Activated CD8-positive, alpha-beta memory T cell treated with anti-CD3 and anti-CD28 coated beads for 1 hour (primary cell): ENCODE measurements at places on chromosomes 1 and 21.
A peak's percentile ranks its signal among the peaks of the same experiment; 100 is the strongest.

DNA sequence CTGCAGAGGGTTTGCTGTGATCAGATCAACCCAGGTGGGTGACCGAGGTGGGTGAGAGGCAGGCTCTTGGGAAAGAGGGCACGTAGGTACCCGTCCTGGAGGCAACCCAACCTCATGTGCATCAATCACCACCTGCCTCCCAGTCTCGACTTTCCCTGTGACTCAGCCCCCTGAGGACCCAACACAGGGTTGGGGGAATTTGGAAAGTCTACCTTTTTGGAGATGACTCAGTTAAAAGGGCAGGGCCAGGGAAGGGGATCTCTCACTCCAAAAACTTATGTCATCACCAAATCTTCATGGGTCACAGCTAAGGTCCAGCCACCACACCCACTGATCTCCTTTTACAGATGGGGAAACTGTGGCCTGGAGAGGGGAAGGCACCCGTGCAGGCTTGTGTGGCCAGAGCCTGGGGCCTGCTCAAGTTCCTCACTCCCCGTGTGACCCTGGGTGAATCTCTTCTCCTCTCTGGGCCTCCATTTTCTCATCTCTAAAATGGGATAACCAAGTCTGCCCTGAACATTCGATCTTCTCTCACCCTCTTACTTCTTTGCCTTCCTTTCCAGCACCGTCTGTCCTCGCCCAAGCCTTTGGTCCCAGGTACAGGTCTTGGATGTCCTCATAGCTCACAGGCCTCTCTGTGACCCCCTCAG lies 34.6 kb upstream of the WNT4 start:
- no peak for DNase-seq

- DNase-seq: no peak
Observed at GRCh38 chr1:23915466-23915865, 2.3 kb upstream of the CNR2 start.

DNA sequence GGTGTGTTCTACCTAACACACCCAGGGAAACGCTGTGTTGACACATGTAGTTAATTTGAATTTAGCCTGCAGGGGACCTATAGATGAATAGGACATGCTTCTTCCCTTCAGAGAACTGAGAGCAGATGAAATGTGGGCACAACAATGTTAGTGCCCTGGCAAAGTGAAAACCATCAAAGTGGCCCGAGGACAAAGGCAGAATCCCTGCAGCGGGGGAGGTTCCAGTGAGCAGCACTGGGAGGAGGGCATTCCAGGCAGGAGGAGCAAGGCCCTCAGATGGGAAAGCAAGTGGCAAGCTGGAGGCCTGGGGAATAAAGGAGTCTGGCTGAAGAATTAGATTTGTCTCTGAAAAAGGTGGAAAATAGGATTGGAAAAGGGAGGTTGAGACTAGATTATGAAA lies 37.2 kb downstream of the C1orf94 start:
- DNase-seq: no peak

GRCh38 chr1:212477680-212478466 lies 45.2 kb downstream of the NENF start:
- DNase-seq: no peak

DNA sequence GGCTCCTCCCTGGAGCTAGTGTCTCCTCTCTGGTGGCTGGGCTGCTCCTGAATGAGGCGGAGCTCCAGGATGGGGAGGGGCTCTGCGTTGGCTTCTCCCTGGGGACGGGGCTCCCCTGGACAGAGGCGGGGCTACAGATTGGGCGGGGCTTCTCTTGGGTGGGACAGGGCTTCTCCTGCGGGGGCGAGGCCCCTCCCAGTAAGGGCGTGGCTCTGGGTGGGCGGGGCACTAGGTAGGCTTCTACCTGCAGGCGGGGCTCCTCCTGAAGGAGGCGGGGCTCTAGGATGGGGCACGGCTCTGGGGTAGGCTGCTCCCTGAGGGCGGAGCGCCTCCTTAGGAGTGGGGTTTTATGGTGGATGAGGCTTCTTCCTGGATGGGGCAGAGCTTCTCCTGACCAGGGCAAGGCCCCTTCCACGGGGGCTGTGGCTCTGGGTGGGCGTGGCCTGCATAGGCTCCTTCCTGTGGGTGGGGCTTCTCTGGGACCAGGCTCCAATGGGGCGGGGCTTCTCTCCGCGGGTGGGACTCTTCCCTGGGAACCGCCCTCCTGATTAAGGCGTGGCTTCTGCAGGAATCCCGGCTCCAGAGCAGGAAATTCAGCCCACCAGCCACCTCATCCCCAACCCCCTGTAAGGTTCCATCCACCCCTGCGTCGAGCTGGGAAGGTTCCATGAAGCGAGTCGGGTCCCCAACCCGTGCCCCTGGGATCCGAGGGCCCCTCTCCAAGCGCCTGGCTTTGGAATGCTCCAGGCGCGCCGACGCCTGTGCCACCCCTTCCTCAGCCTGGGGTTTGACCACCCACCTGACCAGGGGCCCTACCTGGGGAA lies 22.7 kb upstream of the ARF1 start:
- DNase-seq: peak; percentile 36

- no peak for DNase-seq
Observed at GRCh38 chr1:150976401-150976821, 1.8 kb upstream of the CERS2 start.

GRCh38 chr1:32400876-32401631 lies 6.8 kb upstream of the BSDC1 start:
- peak; percentile 8 for DNase-seq

- no peak for DNase-seq
Observed at GRCh38 chr21:43355266-43355924, 71.5 kb downstream of the SIK1 start.

DNA sequence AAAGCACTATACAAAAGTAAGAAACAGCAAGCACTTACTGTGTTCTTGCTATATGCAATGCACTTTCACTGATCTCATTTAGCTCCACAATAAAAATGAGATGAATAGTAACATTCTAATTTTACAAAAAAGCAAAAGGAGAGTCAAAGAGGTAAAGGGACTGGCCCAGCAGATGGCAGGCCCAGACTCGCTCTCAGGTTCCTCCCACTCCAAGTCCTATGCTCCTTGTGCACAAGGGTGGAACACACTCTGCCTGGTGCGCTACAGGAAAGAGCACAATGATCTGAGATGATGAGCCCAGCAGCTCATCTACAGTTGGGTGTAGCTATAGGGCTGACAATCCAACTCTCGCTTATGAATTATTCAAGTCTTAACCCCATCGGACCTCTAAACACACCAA lies 94.1 kb upstream of the LYST start:
- DNase-seq: no peak

GRCh38 chr21:45478115-45478801 lies 64.0 kb downstream of the SLC19A1 start:
- DNase-seq: peak; percentile 62

GRCh38 chr1:233972951-233973635 lies 68.6 kb downstream of the SLC35F3 start:
- no peak for DNase-seq

GRCh38 chr1:170599033-170599432 lies 64.9 kb upstream of the PRRX1 start:
- DNase-seq: no peak

- DNase-seq: no peak
Observed at GRCh38 chr1:184919892-184920291, 54.4 kb downstream of the NIBAN1 start.

DNA sequence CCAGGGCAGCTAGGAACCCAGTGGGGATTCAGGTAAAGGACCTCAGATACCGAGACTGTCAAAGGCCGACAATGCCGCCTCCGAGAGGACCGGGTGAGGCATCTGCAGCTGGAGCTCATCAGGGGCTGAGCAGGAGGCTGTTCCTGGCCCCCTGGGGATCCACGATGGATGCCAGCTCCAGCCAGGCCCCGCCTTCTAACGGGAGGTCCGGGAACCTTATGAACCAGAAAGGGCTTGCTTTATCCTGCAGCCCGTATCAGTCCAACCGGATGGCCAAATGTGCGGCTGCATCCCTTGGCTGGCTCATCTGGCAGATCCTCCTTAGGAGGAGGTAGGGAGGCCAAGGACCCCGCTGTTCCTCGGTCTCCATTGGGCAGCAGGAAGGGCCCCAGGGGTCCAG lies 32.0 kb downstream of the SLC45A1 start:
- DNase-seq: no peak

DNA sequence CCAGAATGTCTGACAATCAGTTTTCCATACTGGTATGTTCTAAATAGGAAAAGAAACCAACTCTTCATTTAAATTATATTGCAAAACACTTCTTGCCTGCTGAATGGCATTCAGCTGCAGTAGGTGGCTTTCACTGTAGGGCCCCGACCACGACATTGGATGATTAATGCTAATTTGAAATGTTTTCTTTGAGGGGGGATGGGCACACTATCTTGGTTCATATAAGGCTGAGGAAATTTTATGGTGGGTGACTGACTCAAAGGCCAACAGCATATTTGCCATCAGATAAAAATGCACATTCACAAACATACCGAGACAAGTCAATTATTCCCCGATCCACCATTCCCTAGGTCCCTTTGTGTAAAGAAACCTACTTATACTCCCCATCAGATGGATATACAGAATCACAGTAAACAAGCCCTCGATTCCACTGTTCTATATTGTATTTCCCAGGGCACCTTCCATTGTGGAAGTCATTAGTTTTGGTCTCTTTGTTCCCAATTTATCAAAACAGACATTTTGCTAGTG lies 464.2 kb upstream of the DAB1 start:
- no peak for DNase-seq

- no peak for DNase-seq
Observed at GRCh38 chr21:42056996-42057689, 14.0 kb upstream of the UMODL1 start.

DNA sequence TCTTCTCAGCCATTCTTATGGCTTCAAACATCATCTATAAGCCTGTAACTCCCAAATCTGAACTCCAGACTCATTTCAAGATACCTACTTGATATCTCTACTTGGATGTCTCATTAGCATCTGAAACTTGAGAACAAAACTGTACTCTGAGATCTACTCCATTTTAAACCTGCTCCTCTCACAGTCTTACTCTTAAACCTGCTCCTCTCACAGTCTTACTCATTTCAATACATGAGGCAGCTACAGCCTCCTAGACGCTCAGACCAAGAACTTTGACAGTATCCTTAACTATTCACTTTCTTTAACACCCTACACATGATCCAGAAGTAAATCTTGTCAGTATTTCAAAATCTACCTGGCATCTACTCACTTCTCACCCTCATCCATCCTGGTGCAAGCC lies 54.3 kb downstream of the NBPF6 start:
- no peak for DNase-seq

GRCh38 chr1:103527331-103527730 lies 1.8 kb downstream of the RNPC3 start:
- DNase-seq: no peak

DNA sequence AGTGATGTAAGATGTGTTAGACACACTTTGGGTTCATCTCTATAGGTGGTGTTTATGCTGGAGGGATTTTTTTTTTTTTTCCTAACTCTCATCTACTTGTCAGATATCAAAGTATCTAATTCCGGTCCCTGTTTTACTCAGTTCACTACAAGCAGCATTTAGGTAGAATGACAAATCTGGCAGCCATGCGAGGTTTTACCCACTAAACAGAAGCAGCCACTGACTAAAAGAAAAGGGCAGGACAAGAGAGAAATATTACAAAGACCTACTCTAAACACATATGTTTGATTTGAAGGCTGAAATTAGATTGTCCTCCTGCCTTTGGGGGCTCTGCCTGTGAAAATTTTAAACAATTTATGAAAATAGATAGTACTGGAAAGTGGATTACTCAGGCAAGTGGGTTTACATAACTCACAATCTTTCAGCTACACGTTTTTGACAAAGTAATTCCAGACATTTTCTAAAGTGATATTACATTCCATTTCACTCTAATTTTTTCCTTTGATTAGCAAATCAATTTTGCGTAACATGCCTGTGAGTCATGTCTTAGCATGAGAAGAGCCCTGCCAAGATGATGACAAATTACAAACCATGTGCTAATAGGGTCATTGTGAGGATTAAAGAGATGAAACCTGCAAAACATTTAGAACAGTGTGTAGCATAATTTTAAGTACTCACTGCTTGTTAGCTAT lies 172.6 kb downstream of the PLA2G4A start:
- no peak for DNase-seq

GRCh38 chr1:32763221-32763620 lies 53.9 kb downstream of the YARS1 start:
- DNase-seq: no peak

GRCh38 chr1:246262281-246262680 lies 244.8 kb downstream of the SMYD3 start:
- DNase-seq: no peak

DNA sequence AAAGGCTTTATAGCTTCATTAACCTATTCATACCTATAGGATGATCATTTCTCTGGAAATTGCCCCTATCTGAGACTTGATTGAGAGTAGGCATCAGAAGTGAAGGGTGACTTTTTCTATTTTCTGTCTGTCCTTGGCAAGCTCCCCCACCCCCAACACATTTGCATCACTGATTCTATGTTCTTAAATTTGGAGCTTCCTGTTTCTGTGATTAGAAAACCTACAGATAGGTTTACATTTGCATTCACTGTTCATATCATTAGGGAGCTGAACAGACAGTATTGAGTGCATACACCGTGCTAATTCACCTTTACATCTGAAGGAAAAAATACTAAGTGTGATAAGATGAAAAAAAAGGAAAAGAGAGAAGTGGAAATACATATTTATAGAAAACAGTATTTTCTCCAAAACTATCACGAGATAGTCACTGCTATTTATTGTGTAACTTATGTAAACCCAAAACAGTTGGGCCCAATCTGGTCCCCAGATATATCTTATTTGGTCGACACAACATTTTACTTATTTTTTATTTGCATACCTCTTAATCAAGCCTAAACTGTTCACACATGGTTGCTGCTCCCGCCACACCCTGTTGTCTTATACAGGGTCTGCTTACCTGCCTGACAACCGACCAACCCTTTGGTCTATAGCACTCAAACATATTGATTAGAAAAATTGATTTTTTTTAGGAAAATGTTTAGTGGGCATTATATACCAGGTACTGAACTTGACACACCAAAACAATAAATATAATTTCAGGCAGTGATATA lies 218.8 kb downstream of the NTNG1 start:
- DNase-seq: no peak

DNA sequence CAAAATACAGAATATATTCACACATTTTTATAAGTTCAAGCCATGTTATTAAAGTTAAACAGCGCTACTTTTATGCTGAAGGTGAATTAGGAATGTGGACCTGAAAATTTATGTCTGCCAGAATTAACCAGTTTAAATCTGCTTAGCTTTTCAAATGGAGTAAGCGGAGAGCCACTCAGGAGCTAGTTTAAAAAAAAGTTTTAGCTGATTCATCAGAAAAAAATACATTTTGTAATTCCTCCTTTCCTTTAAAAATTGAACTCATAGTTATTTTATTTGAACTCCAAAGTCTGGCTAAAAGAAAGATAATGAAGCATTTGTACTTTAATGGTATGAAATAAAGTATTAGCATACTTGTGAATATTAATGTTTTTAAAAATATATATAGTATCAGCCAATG lies 21.2 kb downstream of the C21orf91 start:
- DNase-seq: no peak

GRCh38 chr1:31327381-31327780 lies 30.5 kb downstream of the ZCCHC17 start:
- no peak for DNase-seq

- DNase-seq: no peak
Observed at GRCh38 chr1:23436520-23437354, 12.2 kb upstream of the TCEA3 start.
